RCC 7860 (cell line): ENCODE measurements at places on chromosomes 16 and 17.

GRCh38 chr17:50169121-50169764, 3.4 kb downstream of the SGCA start:
- DNase-seq: peak; percentile 53

GRCh38 chr17:13510062-13510461, 91.7 kb downstream of the HS3ST3A1 start:
- no peak for DNase-seq

DNA sequence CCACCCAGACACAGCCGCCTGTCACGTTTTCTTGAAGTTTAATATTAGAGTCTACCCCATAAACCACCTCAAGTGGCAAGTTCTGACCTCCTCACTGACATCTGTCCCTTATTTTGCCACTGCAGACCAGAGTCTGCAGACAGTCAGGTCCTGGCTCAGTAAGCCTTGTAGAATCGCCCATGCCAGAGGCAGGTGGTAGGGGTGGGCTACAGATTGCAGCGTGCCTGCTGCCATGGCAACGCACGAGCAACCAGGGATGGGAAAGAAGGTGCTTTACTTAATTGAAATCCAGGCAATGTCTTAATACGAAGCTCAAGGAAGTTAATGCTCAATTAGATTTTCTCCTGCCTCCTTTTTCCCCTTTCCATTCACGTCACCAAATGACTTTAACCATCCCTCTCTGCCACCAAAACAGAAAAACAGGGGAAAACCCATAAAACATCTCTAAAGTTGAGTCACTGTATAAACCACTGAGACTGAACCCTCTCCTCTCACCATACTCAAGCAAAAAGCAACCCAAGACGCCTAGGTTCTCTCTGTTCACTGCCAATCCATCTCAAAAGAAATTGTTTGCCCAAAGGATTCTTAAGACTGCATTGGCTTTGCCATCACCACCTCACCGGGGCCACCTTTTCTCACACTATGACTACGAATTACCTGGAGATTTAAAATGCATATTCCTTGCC, 228.8 kb downstream of the SLC39A11 start:
- DNase-seq: no peak

DNA sequence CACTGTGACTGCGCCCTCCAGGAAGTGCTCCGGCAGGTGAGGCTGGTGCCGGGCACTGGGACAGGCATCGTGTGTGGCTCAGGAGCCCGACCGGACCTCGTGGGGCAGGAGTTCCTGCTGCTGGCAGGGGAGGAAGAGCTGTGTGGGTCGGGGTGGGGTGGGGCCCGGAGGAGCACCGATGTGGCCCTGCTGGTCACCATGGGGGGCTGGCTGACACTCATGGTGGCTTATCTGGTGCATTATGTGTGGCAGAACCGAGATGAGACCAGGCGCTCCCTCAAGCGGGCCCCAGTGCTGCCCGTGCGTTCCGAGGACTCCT, 16.8 kb downstream of the LRRC3C start:
- no peak for DNase-seq

- peak; percentile 8 for DNase-seq
Measured at GRCh38 chr17:15291674-15292361, 26.7 kb upstream of the PMP22 start.

DNA sequence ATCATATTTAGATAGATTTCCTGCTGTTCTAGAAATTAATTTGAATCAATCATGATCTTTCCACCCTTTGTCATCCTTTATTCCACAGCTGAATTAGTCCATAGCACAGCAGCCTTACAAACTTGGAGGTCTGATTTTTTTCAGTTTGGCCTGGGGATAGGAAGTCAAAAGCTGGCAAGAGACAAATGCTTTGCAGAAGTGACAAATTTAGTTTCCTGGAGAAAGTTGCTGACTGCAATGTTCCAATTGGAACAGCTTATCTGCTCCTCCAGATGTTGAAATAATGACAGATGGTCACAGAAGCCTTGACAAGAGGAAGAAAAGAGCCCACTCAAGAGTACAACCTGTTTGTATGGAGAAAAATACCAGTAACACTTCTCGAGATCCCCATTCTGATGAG, 1276.1 kb upstream of the CDH8 start:
- no peak for DNase-seq

DNA sequence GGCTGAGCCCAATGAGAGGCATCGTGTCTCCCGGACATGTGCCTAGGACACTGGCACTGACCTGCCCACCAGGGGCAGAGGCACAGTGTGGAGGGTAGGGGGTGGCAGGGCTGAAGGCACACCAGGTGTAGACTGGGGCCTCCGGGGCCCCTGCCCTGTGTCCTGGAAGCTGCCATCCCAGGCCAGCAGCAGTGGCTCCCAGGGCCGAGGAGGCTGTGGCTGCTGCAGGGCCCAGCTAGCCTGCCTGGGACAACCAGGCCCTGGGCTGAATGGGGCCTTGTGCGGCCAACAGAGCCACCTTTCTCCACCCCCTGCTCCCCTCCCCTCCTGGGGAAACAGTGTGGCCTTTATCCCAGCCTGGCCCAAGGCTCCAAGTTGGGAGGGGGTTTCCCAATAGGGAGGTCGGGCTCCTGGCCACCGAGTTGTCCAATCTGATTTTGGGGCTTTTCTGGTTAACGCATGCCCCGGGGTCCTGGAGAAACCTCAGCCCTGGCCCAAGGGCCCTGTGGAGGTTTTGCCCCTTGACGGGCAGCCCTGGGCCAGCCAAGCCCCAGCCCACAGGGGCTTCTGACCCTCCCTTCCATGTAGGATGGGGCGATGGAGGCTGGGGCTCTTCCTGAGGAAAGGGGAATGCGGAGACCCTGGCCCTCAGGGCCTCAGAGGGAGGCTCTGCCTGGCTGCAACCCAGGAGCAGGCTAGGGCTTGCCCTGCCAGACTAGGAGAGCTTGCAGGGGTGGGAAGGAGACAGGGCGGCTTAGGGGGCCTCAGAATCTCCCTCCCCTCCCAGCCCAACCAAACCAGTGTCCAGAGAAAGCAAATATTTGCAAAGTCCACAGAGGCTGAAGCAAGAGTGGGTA, 4.2 kb downstream of the MTSS2 start:
- DNase-seq: no peak

DNA sequence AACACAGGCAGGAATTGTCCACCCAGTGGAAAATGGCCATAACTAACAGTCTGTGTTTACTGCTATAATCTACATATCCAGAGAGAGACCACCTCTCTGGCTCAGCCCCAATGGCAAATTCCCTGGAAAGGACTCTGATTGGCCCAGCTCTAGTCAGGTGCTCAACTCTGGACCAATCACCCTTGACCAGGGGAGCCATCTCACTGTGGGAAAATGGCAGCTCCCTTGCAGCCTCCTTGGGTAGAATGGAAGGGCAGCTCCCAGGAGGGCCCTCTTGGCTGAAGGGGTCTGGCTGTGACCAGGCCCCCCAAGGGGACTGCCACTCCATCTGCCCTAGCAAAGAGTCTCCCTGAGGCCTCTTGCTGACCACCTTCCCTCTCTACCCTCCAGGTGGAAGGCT, 3.1 kb downstream of the ALOX15B start:
- no peak for DNase-seq

GRCh38 chr17:75295201-75296158, 6.2 kb upstream of the SLC25A19 start:
- no peak for DNase-seq

DNA sequence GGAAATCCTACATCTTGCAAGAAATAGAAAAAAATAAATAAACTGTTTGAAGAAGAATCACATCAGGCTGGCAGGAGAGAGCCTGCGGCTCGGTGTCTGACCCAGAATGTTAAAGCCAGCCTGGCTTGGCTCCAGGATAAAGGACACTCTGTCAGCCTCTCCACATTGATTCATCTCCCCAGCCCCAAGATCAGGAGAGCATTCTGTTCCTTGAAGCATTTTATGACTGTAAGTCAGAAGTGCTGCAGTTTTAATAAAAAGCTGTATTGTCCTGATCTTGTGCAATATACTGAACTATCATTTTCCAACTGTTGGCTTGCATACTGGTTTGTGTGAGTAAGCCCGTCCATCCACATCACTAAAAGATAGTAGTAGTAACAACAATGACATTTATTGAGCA, 426.6 kb downstream of the HAPSTR1 start:
- DNase-seq: no peak

DNA sequence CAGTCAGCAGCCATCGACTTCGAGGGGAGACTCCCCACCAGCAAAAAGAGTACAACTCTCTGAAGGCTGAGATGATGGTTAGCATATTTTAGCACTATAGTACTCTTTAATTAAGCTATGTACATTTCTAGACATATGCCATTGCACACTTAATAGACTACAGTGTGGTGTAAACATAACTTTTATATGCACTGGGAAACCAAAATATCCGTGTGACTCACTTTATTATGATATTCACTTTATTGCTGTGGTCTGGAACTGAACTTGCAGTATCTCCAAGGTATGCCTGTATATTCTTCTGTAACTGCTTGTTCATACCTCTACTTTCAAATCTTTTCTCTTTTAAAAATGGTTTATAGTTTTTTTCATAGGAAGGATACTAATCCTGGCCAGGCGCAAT, 11.0 kb upstream of the NXPH3 start:
- no peak for DNase-seq

DNA sequence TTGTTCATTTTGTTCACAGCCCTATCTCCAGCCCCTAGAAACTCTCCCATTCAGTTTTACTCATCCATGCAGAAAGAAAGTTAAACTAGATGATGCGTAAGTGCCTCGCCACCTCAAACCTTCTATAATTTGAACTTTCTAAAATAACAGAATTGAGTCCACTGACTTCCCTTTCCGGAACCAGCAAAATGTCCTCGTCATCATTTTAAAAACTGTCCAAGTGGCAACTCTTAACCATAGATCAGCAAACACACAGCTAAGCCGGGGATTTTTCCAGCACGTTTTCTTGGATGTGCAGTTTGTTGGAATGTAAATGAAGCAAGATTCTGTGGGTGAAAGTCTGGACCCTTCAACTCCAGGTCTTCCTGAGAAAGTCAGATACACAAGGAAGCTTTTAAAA, 369.7 kb upstream of the ERCC4 start:
- DNase-seq: peak; percentile 19

- DNase-seq: no peak
Measured at GRCh38 chr17:82250868-82251500, 22.1 kb downstream of the SLC16A3 start.

GRCh38 chr16:79929260-79929965, 328.9 kb upstream of the MAF start:
- no peak for DNase-seq

DNA sequence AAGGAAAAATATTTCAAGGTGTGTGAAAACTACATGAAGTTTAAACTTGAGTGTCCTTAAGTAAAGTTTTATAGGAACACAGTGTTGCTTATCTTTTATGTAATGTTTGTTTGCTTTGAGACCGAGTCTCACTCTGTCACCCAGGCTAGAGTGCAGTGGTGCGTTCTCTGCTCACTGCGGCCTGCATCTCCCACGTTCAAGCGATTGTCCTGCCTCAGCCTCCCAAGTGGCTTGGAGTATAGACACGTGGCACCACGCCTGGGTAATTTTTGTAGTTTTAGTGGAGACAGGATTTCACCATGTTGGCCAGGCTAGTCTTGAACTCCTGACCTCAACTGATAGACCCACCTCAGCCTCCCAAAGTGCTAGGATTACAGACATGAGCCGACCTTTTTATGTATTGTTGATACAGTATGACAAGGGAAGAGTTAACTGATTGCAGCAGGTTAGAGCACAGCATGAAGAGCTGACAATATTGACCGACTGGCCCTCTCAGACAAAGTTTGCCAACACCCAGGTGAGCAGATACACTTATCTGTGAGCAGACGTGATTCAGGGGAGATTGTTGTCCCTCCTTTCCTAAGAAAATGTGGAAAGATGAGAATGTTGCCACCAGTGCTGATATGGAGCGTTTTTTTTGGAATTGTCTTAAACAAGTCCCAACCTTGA, 373.7 kb downstream of the WWOX start:
- DNase-seq: no peak

- DNase-seq: peak; percentile 36
Measured at GRCh38 chr16:66924527-66925321, 611 bp downstream of the RRAD start.

DNA sequence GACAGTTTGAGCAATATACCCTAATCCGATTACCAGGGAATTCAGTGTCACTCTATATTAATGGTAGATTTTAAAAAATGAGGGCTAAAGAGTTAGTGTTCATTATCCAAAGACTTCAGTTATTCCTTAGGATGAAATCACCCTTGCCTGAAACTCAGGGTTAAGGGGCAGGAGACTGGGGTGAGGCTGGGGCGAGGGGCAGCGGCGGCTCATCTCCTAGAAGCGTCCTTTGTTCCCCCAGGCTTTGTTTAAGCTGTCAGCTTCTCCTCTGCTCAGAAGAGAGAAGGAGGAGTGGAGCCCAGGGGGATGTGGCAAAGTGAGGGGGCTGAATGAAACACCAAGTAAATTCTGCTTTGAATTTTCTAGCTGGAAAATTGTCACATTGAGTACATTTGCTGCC, 117.7 kb upstream of the ELAC2 start:
- DNase-seq: no peak

GRCh38 chr16:85869206-85869605, 29.8 kb upstream of the IRF8 start:
- DNase-seq: no peak

- DNase-seq: no peak
Measured at GRCh38 chr17:64003526-64004121, 5.5 kb downstream of the PRR29 start.

- DNase-seq: no peak
Measured at GRCh38 chr16:84093879-84094270, 22.9 kb downstream of the MBTPS1 start.

- DNase-seq: no peak
Measured at GRCh38 chr17:4583782-4584100, 588 bp upstream of the SMTNL2 start.

GRCh38 chr17:12727076-12727760, 61.5 kb downstream of the MYOCD start:
- DNase-seq: no peak

GRCh38 chr17:70295329-70295728, 126.0 kb downstream of the KCNJ2 start:
- DNase-seq: no peak

DNA sequence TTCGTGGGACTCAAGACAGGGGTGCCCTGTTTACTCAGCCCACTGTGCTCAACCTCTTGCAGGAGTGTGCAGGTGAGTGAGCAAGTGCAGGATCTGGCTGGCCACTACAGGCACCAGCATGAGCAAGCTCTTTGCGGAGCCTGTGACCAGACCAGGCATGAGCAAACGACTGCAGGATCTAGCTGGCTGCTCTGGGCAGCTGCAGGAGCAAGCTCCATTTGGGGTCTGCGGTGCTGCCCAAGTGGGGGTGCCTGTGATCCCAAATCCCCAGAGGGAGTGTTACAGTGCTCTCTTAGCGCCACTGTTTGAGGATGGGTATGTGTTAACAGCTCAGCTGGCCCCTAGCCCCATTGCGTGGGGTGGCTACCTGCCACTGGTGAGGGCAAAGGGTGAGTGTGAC, 2.4 kb downstream of the USP6 start:
- no peak for DNase-seq
